Hematopoietic multipotent progenitor cell treated with erythropoietin and hydrocortisone succinate and interleukin-3 and kit ligand, for 6 days (in vitro differentiated cells): ENCODE measurements at places on chromosomes 6 and 20.
A peak's percentile ranks its signal among the peaks of the same experiment; 100 is the strongest.

DNA sequence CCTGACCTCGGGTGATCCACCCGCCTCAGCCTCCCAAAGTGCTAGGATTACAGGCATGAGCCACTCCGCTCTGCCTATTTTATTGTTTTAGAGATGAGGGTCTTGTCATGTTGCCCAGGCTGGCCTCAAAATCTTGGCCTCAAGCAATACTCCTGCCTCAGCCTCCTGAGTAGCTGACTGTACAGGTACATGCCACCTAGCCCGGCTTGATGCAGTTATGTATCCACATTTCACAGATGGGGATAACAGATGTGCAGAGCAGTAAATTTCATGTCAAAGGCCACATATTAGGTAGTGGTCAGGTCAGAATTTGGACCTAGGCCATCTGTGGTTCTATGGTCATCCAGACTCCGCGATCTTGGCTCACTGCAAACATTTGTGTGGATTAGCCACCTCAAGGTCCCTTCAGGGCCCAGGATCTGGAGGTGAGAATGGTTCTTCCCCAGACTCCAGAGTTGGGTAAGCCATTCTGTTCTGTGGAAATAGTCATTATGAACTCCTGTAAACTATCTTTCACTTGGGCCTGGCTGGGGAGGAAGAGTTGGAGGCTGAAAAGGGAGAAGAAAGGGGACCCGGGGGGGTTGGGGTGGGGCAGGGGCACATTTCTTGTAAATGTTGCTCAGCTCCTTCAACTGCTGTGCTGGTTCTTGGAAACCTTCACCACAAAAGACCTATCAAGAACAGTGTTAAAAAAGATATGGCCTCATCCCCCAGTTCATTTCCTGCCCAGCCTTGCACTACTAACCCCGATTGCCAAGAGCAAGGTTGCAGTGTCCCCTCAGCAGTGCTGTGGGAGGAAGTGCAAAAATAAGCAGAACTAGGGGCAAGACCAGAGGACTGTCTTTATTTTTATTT is 13.0 kb downstream of the PIM1 start:
- DNase-seq: peak; percentile 99

- peak; percentile 45 for DNase-seq
Observed at GRCh38 chr20:41213150-41213820, 75.9 kb downstream of the PLCG1 start.

DNA sequence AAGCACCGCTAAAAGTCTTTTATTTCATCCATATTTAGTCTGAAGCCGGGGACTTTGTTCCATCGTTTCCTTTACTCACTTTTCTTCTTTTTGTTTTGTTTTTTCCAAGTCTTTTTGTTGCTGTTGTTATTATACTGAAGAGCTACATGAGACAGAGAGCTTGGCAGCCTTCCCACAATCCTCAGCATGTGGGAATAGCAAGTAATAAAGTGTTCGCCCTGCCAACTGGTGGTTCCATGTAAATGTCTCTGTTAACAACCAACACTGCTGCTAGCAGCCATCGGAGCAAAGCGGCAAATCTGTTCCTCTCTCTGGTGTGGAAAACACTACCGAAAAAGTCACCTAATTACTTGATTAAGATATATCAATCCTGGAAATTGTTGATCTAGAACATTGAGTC is 437.8 kb upstream of the ID4 start:
- no peak for DNase-seq

DNA sequence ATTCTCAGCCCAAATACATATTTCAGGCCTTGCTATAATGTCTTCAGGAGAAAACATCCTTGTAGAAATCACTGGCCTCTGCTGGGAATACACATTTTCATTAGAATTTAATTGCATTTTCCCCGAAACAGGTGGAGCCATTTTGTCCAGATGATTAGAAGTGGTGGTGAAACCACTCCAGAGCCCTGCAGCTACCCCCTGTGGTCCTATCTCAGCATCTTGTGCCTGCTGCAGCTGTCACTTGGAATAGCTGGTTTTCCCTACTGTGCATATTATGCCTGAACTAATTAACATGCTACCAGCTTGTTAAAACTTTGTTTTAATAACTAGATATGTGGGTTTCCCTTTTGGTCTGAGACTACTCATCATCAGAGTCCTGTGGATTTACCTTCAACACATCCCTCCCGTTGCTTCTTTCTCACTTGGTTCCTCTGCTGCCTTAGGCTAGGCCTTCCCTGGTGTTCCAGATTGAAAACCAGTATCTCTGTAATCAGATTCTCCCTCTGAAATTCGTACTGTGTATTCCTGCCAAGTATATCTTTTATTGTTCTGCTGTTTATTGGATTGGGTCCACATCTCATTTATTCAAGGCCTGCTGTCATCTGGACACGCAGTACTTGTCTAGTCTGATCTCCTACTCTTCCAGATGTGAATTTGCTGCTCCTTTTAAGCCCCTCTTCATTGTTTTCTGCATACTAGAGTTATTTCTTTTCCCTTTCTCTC is 15.2 kb downstream of the DNAH8 start:
- DNase-seq: no peak

- DNase-seq: no peak
Observed at GRCh38 chr6:15283986-15284361, 38.1 kb downstream of the JARID2 start.

DNA sequence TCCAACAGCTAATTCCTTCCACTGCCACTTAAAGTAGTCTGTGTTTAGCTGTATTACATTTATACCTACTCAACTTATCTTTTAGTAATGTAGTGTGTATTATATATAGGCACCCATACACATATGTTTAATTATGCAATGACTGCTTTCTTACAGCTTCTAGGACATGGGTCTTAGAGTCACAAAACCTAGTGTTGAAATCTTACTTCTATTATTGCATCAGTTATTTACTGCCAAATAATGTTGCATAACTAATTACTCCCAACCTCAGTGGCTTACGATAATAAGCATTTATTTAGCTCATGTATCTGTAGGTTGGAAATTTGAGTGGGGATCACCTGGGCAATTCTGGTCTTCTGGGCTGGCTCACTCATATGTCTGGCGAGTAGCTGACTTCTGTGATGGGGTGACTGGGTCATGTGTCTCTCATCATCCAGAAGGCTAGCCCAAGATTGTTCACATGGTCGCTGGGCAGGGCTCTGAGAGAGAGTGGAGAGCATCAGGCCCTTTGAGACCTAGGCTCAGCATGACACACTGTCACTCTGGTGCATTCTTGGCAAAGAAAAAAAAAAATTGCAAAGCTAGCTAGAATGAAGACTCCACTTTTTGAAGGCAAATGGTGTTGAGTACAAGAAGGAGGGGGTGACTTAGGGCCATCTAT is 187.0 kb downstream of the PLCB1 start:
- DNase-seq: peak; percentile 11

DNA sequence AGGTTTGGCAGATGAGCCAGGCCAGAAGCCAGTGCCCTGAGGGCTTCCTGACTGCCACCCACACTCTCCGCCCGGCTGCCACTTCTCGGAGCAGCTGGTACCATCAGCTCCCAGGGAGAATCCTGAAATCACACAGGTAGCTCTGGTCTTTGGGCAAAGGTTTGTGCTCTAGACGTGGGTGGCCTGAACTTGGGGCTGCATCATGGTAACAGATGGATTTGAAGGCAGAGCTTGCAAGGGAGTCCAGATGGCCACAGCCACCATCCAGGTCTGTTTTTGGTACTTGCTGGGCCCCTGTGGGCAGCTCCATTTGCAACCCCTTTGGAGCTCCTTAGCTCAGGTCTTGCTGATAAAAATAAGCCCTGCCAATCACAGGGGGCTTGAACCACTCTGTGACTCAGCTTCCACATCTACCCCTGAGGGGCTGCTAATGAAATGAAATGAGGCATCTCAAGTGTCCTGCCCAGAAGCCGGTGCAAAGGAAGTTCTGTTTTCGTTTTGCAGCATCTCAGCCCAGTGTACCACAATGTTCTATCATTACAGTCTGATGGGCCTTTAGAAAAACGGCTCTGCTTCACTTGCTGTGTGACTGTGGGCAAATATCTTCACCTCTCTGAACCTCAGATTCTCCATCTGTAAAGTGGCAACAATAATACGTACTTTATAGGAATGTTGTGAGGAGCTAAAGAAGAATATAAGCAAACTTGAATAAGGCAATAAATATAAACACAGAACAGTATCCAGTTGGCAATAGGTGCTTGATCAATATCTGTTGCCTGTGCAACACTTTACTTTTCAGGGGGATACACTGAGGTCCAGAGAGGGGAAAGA is 25.1 kb upstream of the CDH22 start:
- DNase-seq: no peak

DNA sequence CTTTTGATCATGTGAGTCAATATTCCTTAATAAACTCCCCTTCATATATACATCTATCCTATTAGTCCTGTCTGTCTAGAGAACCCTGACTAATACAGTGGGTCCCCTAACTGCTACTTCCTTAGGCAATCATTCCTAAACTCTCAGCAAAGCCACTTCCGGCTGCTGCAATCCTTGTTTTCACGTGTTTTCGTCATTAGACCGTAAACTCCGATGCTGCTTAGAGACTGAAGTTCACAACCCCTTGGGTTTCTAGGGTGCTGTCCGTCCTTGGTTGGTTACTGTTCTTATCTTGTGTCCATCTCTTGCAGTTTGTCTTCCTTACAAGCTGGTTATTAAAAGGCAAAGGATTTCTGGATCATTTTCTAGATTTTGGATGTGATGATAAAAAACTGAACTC is 106.4 kb downstream of the GMPR start:
- DNase-seq: no peak

DNA sequence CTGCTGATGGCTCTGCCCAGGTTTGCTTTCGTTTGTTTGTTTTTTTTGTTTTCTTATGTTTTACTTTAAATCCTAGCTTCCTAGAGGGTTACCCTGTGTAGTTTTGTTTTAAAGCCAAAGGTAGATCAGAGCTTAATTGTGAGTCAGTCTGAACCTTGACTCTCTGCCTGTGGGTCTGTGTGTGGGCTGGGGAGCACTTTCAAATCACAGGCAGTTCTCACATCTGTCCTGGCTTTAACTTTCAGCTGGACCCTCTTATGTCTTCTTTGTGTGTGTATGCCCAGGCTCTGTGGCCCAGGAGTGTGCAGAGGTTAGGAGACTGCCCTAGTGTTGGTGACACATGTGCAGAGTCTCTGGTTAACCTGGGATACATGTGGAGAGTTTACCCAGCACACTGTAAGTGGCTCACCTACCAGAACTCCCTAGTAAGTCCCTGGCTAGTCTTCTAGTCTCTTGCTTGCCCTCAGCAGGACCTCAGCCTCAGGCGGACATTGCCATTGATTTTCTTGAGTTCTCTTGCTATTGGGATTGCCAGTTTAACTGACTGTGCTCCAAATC is 19.0 kb downstream of the HIVEP1 start:
- DNase-seq: no peak

GRCh38 chr6:85127168-85127498 is 322.8 kb upstream of the NT5E start:
- DNase-seq: no peak

GRCh38 chr6:31356216-31356945 is 598 bp downstream of the HLA-B start:
- peak; percentile 39 for DNase-seq

GRCh38 chr6:7866526-7866925 is 44.1 kb downstream of the TXNDC5 start:
- no peak for DNase-seq

GRCh38 chr6:163437466-163437865 is 22.9 kb downstream of the QKI start:
- no peak for DNase-seq

DNA sequence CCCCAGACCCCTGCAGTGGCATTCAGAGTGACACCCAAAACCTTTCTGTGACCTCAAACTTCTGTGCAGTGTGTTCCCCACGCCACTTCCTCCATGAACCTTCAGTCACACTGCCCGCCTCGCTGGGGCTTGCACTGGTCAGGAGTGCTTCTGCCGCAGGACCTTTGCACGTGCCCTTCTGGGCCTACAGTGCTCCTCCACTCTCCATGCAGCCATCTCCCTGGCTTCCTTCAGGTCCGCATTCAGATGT is 27.1 kb downstream of the SYNJ2 start:
- DNase-seq: peak; percentile 27

DNA sequence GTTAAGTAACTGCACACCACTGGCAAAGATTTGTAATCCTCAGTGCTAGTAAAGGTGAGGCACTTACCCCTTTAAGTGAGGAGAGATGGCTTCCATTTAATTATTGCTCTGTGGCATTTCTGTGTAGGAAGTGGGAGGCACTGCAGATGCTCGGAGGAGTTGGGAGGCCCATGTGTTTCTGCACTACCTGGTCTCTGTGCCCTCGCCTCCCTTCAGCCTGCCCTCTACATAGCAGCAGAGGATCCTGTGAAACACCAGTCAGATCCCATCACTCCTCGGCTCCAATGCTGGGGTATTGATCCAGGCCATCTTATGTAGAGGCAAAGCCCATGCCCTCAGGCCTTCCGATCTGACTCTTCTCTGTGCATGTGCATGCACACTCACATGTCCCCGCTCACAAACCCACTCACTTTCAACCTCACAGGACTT is 67.0 kb downstream of the SLX4IP start:
- DNase-seq: peak; percentile 47

DNA sequence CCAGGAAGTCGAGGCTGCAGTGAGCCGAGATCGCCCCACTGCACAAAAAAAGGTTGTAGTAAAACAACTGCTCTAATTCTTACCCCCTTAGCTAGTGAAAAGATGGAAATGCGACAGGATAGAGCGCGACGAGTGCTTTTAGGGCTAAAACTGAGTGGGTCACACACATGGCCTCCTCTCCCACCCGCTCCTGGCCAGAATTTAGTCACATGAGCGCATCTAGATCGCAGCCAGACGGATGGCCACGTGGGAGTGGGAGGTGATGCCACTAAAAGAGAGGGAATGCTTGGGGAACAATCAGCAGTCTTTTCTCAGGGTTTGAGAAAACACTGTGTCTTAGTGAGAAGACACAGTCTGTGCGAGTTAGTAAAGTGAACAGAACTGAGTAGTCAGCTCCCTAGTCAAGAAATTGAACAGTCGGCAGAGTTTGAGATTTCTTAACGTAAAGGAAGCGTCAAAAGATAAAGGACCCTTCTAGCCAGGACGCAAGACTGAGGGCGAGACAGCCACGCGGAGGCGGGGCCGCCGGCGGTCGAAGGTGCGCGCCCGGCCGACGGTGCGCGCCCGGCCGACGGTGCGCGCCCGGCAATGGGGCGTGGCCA is 664 bp upstream of the ACTR5 start:
- no peak for DNase-seq

- no peak for DNase-seq
Observed at GRCh38 chr6:149166336-149166735, 151.2 kb upstream of the TAB2 start.

DNA sequence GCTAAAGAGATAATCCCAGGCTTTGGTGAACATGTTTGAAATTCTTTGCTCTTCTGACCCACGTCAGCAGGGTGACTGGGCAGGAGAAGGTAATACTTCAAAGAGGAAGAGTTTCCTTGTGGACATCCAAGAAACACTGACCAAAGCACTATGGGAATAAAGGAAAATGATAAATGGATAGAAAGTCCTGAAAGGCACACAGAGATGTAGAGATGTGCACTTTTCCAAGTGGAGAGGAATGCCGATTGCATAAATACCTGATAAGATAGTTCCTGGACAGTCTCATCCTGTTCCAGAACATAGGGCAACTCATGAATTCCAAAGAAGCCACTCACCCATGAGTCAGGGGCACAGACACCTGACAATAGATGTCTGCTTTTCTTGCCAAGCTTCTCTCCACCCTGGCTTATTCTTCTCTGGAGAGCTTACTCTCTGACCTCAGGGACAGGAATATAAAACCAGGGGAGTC is 191.3 kb upstream of the FOXA2 start:
- no peak for DNase-seq

GRCh38 chr6:32082478-32082877 is 26.7 kb downstream of the TNXB start:
- DNase-seq: no peak

- DNase-seq: no peak
Observed at GRCh38 chr6:129744201-129744879, 34.4 kb upstream of the ARHGAP18 start.
